ENCODE measurements at places on chromosomes 7 and 10.

- peak; percentile 10 for DNase-seq
These were observed 18.1 kb upstream of the ZNF273 start for GRCh38 chr7:64884913-64885370.

GRCh38 chr10:64732372-64732957, 1211.3 kb downstream of the REEP3 start:
- no peak for DNase-seq

DNA sequence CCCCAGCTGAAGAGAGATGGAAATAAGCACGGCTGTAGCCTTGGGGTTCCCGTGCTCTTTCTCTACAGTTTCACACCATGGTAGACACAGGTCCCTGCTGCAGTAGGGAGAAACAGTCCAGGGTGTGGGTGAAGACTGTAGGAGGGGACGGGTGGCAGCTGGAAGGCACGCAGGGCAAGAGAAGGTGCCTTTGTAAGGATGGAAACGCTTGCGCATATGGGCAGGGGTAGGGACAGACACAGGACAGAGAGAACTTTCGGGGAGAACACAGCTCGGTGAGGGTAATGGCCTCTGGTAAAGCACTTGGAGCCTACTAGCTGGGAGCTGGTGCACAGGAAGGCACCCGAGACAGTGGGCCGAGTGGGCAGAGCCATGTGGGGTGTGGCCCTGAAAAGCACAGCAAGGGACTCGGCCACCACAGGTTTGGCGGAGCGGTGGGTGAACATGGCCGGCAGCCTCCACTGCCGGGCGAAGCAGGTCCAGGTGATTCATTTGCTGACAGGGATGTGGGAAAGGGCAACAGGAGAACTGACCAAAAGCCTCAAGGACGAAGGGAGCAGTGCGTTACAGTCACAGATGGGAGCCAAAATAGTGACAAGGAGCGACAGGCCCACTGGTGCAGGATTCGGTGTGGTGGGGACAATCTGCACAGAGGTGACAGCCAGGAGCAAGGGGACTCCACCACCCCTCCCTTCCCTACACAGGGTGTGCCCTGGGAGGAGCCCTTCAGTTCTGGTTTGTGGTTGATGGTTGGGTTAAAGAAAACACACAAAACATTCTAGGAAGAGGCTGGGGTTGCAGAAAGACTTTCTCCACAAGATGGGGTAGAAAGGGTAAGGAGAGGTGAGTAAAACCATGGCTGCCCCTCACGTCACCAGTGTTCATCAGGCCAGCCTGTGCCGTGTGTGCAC, 97.1 kb downstream of the VOPP1 start:
- peak; percentile 17 for DNase-seq

GRCh38 chr10:120177330-120177729, 279.7 kb upstream of the PLPP4 start:
- DNase-seq, result no peak

- DNase-seq, result no peak
These were observed 7.8 kb upstream of the SLF2 start for GRCh38 chr10:100904917-100905316.

- no peak for DNase-seq
These were observed 126.9 kb downstream of the KCNMA1 start for GRCh38 chr10:77510695-77511094.

GRCh38 chr7:37833107-37833817, 15.1 kb upstream of the NME8 start:
- peak; percentile 47 for DNase-seq

GRCh38 chr10:33234831-33235237, 99.6 kb downstream of the NRP1 start:
- DNase-seq, result no peak

DNA sequence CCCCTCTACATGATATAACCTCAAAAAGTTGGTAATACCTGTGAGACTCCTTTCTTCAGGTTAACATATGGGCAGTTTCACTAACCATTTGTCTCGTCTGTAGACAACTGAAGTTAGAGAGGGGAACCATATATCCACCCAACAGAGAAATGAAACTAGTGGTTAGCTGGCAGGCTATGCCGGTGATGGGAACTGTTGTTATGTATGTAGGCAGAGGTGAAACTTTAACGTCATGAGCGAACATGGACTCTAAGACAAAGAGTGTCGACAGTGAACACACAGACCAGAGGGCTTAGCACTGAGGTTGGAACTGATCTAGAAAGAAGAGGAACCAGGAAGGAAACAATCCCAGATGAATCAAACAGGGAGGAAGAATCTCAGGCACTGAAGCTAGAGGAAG, 112.4 kb downstream of the ELMO1 start:
- peak; percentile 54 for DNase-seq

DNA sequence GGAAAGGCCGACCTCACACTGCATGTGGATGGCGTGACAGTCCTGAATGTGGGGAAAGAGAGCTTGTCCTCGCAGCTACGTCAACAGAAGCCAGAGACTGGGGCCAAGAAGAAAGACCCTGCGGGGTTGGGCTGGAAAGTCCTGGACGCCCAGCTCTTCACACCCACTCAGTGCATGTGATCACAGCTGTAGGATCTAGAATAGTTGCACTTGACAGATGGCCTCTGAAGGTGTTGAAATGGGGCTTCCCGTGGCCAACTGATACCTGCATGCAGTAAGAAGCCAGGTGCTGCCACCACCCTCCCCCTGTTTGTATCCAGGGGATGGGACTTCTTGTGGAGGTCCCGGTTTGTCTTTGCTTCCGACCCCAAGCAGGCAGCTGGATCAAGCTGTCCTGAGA, 34.1 kb upstream of the OCM2 start:
- no peak for DNase-seq

DNA sequence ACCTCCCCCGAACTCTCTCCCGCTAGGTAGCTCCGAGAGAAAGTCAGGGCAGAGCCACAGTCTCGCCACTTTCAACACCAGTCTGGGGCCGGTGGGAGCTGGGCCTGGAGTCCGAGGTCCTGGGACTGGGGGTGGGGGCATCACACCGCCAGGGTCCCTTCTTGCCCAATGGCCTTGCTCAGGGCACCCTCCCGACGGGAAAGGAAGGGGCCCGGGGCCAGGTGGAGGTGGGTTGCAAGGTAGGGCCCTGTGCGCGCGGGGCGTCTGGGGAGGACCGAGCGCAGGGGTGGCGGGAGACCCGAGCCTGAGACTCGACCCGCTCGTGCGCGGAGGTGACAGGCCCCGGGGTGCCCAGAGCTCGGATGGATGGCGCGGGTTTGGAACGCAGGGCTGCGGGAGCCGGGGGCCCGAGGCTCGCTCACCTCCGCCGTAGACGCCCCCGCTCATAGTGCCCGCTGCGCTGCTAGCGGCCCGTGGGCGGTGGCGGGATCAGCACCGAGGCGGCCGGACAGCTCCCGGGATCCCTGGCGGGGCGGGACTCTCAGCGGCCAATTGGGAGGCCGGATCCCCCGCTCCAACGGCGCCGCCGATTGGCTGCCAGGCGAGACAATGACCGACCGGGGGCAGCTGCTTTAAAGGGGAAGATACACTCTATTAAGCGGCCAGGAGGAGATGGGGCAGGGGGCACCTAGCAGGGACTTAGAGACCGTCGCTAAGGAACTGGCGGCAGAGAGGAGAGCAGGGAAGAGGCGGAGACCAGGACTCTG, at the start of gene ACTL6B:
TSS of gene ACTL6B (minus strand) at position 541 of the 767 bp plus-strand sequence. CDS start at position 447, 94 bp downstream.
- peak; percentile 83 for DNase-seq

DNA sequence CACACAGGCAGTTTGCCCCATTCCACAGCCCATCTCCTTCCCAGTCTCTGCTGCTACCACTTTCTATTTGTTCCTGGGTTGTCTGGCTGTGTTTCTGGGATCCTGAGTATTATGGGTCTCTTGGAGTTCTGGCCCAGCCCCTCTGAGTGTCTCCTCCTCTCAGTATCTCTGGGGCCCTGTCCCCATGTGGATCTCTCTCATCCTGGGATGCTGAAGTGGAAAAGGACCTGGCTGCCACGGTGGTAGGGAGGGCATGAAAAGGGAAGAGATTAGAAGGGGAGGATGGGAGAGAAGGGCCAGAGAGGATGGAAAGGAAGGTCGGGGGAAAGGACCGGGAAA, 54.5 kb upstream of the LBX1 start:
- no peak for DNase-seq

DNA sequence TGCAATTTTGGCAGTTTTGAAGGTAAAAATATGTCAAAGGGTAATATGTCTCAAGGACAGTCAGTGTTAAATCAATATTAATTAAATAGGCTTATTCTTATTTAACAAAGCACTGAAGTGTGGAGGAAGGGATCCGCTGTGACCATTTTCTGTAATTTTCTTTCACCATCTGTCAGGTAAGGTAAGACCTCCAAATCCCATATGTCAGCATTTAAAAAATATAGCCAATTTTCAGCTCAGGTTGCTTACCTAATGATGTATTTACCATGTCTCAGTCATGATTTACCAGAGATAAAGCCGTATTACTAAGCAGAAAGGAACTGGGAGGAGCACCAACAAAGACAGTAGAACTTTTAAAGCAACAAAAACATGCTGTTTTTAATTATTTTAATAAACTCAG, 683.9 kb downstream of the CCSER2 start:
- no peak for DNase-seq

DNA sequence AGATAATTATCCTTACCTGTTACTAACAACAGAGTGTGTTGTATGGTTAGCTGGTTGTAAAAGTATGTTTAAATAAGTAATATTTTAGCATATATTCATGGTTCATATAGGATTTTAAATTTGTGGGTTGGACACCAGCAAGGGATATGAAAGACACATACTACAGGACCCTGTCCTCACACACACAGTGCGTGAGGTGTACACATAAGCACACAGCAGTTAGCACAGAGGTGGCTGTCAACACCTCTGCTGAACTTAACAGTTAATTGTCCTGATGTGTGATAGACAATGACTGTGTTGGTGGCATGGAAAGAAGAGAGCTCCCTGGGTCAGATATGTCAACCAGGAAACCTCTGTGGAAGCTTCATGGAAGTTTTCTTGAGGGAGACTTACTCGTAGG, 23.3 kb upstream of the NUP42 start:
- no peak for DNase-seq

DNA sequence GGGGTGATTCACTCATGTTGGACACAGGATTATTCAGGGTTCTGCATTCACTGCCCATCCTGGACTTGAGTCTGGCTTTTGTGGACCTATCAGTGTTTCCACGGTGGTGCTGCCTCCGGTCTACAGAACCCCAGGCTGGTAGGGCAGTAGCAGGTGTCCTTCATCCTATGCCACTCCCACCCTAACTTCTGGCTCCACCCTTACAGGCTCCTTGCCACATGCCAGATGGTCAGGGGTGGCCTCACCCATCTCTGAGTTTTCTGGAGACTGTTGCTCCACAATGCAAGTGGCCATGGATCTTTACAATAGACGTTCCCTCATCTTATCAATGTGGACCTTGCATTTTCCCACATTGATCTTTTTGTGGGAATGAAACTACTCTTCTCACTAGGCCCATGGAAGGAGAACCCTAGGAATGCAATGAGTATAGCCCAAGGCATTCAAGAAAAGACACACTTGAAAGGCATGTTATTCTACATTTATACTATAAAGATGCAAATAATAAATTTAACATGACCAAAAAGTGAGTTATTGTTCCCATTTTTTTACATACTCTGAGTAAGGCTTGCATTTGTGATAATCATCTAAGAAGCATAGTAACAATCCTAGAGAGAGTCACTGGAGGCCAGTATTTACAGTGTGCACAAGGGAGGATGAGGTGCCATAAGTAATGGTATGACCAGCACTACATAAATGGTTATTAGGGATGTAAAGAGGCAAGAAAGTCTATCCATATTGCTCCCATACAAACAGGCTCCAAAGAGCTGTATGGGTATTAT, 57.4 kb upstream of the ADO start:
- DNase-seq, result no peak

GRCh38 chr10:3714967-3715366, 70.0 kb downstream of the KLF6 start:
- no peak for DNase-seq

DNA sequence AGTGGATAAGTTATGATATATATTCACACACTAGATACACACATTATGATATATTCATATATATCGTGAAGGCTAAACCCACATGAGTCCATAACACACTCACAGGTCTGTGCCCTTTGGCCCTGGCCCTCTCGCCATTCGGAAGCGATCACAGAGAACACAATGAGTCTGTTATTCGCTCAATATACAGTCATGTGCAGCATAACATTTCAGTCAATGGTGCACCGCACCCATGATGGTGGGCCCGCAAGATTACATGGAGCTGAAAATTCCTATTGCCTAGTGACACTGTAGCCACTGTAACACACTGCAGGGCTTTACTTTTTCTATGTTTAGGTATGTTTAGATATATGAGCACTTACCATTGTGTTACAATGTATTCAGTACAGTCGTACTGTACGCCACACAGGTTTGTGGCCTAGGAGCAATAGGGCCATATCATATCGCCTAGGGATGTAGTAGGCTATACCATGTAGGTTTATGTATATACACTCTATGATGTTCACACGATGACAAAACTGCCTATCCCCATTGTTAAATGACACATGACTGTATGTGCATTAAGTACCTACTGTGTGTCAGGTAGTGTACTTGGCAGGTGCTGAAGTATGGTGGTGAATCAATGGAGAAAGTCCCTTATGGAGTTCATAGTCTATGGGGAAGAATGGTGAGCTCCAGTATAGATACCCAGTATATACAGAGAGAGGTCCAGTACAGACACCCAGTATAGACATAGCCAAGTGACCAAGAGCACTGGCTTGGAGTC, 198.8 kb upstream of the KLF14 start:
- DNase-seq, result no peak

GRCh38 chr10:93461109-93461806, 20.9 kb downstream of the MYOF start:
- DNase-seq, result no peak

DNA sequence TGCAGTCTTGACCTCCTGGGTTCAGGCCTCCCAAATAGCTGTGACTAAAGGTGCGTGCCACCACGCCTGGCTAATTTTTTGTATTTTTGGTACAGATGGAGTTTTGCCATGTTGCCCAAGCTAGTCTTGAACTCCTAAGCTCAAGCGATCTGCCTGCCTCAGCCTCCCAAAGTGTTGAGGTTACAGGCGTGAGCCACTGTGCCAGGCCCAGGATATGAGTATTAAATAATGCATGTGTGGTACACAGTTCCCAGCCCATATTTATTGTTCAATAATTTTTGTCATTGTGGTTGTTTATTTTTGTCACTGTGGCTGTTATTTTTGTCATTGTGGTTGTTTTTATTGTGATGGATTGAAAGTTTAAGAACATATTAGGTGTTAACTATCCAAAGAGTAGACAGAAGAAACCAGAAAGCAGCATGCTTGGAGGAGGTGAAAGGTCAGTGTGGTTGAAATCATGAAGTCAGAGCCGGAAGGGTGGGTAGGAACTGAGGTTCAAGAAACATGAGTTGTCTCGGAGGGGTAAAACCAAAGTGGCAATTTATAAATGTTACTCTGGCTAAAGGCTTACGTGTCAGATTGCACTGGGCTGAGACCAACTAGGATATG, 45.0 kb downstream of the MRC1 start:
- DNase-seq, result no peak

GRCh38 chr10:15640536-15641085, 79.1 kb downstream of the ITGA8 start:
- no peak for DNase-seq
